ENCODE measurements at places on chromosomes 3 and 15.
A peak's percentile ranks its signal among the peaks of the same experiment; 100 is the strongest.

DNA sequence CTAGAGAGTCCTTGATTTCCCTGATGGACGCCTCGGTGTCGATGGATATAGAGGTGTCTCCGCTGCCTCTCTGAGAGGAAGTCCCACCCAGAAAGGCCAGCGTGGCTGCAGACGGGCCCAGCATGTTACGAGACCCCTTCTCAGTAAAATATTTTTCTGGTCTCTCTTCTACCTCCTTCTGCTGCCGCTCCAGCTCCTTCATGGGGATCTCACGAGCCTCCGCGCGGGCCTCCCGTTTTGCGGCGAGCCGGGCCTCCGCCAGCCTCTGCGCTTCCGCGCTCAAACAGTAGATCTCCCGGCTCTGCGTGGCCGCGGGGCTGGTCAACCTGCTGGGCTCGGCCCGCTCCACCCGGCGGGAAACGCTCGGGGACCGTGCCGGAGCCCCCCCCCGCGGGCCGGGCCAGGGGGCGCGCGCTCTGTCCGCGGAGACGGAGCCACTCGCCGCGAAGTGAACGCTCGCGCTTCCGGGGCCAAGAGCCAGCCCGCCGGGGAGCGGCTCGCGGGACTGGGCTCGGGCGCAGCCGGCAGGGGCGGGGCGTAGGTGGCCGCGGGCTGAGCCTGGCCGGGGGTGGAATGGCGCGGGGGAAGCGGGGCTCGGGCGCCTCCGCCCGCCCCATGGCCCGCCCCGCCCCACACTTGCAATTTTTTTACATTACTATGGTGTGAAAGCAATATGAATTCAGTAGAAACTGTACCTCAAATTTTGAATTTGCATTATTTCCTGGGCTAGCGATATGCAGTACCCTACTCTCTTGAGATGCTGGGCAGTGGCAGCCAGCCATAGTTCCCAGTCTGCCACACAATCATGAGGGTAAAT is 10.2 kb upstream of the KCNMB3 start:
- peak; percentile 96 for DNase-seq

GRCh38 chr3:53628536-53629401 is 134.4 kb downstream of the CACNA1D start:
- DNase-seq = no peak

- no peak for DNase-seq
Measured at GRCh38 chr15:89657686-89658200, 2.5 kb upstream of the KIF7 start.

- DNase-seq = no peak
Measured at GRCh38 chr3:64064804-64065203, 41.5 kb upstream of the PSMD6 start.

GRCh38 chr3:94734206-94734605 is 671.3 kb downstream of the NSUN3 start:
- no peak for DNase-seq

DNA sequence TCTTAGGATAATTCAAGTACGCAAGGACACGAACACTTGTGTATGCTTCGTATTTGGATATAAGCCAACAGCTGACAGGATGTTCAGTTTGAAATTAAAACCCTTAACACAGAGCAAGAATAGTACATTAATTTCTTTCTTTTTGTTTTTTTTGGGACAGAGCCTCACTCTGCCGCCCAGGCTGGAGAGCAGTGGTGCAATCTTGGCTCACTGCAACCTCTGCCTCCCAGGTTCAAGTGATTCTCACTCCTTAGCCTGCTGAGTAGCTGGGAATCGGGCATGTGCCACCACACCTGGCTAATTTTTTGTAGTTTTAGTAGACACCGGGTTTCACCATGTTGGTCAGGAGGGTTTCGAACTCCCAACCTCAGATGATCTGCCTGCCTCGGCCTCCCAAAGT is 32.4 kb downstream of the TOMM70 start:
- no peak for DNase-seq

DNA sequence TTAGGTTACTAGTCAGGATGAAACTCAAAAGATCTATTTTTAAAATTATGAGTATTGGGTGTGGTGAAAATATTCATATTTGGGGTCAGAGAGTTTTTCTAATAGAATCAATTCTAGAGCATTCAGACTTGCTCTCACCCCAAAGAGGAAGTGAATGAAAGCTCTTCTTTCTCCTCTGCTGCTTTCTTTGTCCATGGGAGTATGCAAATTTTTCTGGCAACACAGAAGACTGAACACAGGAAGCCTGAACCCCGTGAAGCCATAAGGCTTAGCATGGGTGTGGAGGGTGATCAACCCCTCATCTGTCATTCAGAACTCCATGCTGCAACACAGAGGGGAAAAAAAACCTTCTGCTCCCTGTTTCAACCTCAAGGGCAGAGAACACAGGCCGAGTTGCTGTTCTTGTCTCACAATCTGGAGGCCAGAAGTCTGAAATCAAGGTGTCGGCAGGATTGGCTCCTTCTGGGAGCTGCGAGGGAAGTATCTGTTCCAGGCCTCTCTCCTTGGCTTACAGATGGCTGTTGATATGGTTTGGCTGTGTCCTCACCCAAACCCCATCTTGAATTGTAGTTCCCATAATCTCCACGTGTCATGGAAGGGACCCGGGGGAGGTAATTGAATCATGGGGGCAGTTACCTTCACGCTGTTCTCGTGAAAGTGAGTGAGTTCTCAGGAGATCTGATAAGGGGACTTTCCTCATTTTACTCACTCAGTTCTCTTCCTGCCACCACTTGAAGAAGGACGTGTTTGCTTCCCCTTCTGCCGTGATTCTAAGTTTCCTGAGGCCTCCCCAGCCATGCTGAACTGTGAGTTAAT is 33.7 kb upstream of the CD47 start:
- DNase-seq = no peak

DNA sequence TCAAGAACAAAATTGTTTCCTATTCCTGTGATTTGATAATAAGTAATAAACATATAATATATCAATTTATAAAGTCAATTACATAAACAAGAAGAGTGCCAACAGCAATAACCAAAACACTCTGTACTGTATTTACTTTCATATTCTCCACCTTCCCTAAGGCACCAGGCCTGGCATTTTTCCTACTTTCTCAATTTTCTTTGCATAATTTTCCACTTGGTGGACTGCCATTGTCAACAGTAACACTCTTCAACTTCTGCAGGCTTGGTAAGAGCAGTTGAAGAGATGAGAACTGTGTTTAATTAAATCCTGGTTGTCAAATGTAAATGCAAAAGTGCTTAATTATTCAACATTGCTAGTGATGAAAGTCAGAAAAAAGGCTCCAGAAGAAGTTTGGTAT is 229.8 kb upstream of the PLSCR5 start:
- DNase-seq = no peak

DNA sequence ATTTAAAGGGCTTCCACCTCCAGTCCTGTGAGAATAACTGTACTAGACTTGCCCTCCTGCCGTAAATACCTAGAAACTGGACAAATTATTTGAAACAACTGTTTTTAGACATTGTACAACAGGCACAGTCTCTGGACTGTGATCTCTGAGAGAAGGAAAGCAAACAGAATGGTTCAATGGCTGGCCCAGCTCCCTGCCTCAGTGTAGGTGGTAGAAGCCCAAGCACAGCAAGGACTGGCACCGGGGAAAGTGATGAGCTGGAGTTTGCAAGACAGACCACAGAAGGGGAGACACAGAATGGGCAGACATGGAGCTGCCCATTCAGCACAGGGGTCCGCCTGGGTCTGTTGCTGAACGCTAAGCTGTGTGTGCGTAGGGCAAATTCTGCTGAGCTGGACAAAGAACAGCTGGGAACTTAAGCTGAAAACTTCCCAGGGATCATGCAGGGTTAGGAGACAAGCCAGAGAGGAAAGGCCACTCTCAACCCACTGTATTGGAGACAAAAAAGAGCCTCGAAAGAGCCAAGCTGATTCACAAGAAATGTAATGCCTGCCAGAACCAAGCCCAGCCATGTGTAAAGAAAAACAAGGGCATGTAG is 52.6 kb upstream of the SEC61A1 start:
- no peak for DNase-seq

GRCh38 chr15:57129064-57129463 is 210.6 kb downstream of the TCF12 start:
- no peak for DNase-seq

- no peak for DNase-seq
Measured at GRCh38 chr3:123080864-123081562, 14.2 kb downstream of the PDIA5 start.

- no peak for DNase-seq
Measured at GRCh38 chr15:49383266-49383665, 39.8 kb upstream of the FGF7 start.

DNA sequence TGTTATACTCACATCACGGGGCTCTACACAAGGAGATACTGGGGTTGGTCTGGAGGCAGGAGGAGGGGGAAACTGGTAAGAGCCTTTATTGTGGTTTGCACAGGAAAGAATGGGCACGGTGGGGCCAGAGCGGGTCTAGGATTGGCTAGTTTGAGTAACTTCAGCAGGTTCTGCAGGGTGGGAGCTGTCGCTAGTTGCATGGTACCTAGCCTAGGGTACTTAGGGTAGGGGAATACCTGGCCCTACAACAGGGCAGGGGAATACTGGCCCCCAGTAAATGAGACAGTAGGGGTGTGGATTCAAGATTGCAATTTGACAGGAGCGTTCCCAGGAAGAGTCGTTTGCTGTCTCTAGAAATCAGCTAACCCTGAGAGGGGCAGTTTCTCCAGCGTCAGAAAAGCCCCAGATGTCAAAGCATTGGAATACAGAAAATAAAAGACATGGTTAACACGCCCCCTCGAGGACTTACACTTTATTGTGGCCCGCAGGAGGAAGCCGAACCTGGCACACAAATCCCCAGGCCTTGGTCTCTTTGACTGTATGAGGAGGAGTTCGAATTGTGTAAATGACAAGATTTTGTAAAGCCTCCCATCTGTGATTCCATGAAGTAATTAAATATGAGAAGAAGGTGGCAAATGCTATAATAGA is 32.0 kb downstream of the ST8SIA2 start:
- no peak for DNase-seq

DNA sequence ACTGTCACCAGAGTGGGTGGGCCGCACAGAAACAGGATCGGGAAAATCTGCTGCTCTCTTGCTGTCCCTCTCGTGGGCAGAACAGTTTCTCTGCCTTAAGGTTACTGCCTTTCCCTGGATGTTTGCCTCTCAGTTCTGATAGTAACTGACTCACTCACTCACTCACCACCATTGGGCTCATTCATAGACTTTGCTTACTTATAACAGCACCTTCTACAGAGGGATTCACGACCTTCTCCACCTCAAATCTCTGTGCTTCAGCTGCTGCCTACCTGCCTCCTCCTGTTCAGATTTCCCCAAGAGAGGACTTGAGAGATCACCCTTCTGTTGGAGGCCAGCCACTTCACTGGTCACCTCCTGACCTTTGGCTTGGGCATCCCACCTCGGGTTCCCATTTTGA is 147.7 kb upstream of the ICE2 start:
- no peak for DNase-seq

- peak; percentile 68 for DNase-seq
Measured at GRCh38 chr3:193572426-193572908, 17.8 kb upstream of the ATP13A4 start.

GRCh38 chr15:59138243-59138642 is 33.3 kb downstream of the CCNB2 start:
- DNase-seq = peak; percentile 87

DNA sequence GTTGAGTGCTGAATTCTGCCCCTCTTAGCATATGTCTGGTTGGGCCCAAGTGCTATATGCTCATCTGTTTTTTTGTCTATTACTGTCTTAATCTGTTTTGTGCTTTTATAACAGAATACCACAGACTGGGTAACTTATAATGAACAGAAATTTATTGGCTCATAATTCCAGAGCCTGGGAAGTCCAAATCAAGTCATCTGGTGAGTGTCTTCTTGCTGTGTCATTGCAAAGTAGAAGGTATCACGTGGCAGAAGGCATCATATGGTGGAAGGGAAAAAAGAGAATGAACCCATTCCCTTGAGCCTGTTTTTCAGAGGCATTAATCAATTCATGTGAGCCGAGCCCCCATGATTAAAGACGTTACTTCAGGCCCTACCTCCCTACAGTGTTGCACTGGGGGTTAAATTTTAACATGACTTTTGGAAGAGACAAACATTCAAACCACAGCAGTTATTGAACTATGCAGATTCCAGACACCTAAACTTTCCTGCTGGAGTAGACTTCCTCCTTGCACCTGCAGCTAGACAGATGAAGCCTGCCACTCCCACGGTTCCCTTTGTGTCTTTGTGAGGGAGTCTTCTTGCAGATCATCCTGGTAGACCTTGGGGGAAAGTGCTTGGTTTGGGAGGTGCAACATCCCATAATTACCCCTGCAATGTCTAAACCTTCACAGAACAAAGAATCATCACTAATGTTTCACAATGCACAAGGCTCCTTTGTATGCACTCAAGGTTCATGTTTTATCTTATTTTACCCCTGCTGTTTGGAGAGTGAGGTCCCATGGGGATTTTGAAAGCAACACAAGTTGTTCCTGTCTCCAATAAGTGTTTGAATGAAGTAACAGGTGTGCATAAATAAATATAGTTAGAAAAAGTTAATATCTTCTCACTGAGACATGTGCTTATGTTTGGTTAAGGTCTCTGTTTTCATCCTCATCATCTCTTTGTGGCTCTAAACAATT is 64.7 kb upstream of the XCR1 start:
- no peak for DNase-seq

GRCh38 chr3:1616744-1617143 is 481.9 kb upstream of the CNTN4 start:
- no peak for DNase-seq

DNA sequence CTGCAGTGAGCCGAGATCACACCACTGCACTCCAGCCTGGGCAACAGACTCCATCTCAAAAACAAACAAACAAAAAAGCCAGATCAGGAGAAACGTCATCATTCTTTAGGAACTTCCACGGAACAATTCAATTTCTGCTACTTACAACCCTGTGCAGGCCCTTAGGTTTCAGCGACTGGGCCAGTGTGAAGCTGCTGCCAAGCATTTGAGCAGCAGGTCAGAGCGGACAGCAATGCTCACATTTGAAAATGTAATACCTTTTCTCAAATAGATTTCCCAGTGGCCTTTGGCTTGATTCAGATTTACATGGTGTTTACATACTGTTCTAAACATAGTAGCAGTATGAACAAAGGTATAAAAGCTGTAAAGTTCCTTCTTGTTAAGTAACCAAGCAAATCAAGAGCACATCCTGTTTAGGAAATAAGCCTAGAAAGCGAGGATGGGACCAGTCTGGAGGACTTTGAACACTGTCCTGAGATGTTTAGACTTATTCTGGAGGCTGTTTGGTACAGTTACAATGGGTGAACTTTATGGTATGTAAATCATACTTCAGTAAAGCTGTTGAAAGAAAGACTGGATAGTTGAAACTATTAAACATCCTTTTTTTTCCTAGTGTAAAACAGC is 141.2 kb downstream of the HCN4 start:
- no peak for DNase-seq
